ENCODE measurements at places on chromosomes 11 and 22.

- no peak for DNase-seq
Measured at GRCh38 chr11:96130061-96130620, 206.2 kb upstream of the MTMR2 start.

DNA sequence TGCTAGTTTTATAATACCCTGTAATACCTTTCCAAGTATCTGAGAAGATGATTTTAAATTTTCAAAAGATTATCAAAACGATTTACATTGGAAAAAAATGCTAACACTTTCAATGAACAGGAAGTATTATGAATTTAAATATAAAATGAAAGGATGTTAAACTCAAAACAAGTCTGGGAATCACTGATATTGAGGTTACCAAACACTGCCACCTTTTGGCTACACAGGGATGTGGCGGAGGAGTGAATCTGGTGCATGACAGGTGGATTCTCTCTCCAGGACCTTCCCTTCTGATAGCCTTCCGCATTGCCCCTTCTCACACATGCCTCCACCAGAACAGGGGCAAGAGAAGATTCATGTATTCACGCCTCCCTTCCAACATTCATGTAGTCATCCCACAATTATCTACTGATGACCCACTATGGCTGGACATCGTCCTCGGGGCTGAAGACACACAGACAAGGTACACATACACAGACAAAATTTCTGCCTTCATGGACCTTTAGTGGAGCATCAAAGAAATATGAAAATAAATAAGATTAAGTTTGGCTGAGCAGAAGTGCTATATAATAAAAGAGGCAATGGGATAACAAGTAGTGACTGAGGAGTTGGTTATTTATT is 34.7 kb downstream of the ATG16L2 start:
- peak; percentile 56 for DNase-seq

DNA sequence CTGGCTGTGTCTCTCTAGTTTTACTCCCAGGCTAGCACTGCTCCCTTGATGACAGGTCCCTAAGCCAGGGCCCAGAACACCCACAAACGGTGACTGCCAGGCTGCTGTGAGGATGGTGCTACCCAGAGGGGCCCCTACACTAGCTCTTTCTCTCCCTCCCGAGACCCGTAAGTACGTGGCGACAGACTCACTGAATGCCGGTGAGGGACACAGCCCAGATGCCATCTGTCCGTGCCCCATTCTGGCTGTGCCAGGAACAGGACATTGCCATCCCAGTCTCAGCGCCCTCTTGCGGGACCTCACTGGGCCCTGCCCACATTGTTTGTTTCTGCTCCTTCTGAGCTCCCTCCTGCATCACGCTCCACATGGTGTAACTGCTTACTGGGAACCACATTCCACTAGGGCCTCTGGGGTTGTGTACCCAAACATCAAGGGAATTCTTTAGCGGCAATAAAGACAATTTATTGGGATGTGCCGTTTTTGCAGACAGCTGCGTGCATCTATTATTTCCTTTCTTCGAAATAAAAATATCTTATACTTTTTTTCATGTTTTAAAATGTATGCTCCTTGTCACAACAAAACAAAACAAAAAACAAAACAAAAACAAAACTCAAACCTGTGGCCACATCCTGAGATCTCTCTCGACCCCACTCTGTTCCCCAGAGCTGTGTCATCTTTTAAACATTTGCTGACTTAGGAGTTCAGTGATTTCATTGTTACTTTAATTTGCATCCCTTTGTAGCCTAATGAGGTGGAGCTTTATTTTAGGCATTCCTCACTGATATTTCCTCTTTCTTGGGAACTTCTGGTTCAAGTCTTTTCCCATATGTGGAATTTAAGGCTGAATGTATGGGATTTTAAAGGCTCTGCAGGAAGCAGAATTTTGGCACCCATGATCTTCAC is 4.4 kb upstream of the TPCN2 start:
- DNase-seq = peak; percentile 11

DNA sequence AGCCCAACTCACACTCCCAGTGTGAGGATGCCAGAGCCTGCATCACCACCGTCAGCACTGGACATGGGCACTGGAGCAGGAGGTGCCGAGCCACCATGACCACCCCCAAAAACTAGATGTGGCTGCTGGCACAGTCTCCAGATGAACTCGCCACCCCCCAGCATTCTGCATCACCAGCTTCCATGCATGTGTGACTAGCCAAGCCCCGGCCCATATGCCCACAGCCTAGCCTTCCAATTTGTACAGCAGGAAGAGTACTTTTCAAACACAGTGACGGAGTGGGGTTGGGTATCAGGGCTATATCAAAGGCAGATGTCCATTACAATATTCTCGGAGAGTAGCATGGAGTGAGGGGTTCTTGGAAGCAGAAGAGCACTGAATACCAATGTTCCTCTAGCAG is 62.9 kb downstream of the SMCO4 start:
- DNase-seq = no peak

DNA sequence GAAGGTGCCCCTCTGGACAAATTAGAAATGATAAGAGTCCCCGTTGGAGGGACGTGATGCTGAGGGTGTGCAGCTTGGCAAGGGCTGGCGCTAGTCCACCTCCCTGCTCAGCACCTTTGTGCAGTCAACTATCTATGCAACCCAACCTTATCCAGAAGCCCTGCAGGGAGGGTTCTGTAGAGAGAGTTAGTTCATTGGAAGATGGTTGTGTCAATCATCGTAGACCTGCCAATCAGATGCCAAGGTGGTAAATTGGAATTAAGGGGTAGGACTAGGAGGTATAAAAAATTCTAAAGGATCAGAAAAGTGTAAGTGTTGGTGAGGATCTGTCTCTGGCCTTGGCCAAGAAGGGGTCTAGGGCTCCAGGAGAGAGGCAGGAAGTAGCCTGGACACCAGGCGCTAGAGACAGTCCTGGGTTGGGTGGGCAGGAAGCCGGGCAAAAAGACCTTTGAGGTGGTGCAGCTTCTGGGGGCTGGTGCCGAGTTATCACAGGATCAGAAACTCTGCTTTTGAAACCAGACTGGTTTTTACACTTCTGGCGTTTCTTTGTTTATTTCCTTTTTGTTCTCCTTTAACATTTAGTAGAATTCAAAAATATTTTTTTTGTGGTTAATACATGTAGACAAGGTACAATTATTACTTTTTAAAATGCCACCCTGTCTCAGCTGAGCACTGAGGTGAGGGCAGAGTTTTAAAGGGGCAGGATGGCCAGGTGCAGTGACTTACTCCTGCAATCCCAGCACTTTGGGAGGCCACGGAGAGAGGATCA is 1.6 kb downstream of the C1QTNF6 start:
- peak; percentile 90 for DNase-seq

DNA sequence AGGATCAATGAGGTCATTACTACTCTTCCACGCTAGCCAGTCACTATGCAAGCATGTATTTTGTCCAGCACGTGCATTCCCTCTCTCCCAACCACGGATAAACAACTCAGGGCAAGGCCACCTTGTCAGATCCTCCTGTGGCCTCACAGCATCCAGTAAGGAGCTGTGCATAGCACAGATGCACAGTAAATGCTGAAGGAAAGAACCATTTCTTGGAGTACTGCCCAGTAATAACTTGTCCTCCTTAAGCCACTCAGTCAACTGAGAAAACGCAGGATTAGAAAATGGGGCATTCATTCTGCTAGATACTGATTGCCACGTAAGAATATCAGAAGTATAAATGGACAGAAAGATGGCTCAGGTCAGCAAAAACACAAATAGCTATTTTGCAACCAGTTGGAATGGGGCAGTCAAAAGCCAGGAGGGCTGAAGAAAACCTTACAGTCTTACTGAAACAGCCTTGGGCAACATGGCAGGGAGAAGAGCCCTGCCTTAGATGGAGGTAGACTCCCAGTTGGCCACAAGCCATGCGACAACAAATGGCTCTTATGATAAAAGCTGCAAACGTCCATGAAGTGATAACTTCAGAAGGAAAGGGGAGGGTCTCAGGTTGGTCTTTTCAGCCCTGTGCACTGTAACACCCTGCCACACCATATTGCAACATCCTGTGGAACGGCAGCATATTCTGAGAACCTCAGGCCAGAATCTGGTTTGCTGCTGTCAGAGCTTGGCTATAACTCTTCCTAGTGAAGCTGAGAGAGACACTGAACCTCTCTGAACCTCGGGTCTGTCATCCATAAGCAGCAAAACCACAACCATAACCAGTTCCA is 23.0 kb downstream of the PC start:
- no peak for DNase-seq

- no peak for DNase-seq
Measured at GRCh38 chr11:71372693-71373657, 75.2 kb downstream of the DHCR7 start.

DNA sequence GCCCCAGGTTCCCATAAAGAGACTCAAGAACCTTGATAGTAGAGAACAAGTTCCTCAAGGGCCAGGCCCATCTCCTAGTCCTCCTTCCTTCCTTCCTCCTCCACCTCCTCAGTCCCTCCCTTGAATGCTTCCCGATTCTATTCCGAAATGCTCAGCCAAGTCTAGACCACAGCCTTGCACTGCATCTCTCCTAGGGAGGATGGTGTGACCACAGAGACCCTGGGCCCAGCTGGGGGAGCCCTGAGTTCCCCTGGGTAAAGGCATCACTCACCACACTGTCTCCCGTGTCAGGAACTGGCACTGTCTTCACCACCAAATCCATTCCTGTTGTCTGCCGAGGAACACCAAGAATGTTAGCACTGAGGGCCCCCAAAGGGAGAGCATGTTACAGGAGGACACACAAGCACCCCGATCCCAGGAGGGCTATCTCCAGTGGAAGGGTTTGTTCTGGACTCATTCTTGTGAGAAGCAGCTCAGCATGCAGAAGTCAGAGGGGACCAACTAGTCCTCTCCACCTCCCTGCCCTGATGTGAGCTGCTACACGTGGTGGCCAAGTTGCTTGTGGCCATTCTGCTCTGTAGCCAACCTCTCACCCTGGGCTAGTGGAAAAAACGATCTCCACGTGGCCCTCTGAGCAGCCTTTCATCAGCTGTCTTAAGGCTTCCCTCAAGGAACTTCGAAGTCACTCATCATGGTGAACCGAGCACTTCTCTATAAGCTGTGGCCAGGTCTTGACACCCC is 8.7 kb downstream of the IFT27 start:
- DNase-seq = no peak

GRCh38 chr22:50417411-50418210 is 57.2 kb downstream of the SBF1 start:
- no peak for DNase-seq

GRCh38 chr11:34300026-34300925 is 57.5 kb downstream of the ABTB2 start:
- DNase-seq = no peak

- DNase-seq = peak; percentile 54
Measured at GRCh38 chr22:38228873-38229740, 27.3 kb downstream of the MAFF start.

- no peak for DNase-seq
Measured at GRCh38 chr22:19724927-19725661, 1.8 kb downstream of the GP1BB start.

DNA sequence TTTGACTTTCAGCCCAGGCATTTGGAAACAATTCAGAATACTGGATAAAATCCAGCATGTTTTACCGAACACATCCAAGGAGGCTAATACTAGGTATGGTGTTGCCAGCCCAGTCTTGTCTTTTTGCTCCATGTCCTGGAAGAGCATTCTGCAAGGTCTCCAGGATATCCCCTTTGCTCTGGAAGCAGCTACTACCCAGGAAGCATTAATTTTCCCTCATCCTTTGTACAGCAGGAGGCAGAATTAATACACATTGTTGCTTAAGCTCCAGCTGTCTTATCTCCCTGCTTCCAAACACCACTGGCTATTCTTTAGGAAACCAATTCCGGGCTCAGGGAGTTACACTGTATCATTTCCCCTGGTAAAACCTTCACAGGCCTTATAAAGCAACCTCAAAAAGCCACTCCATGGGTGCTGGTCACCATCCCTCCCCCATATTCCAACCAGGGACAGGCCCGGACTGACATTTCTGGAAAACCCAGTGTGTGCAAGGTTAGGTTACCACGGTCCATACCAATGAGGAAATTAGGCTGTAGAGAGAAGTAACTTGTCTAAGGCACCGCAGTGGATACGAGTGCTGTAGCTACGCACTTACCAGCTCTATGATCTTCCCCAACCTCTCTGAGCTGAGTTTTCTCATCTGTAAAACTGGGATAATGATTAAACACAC is 1.5 kb upstream of the UBASH3B start:
- DNase-seq = no peak

DNA sequence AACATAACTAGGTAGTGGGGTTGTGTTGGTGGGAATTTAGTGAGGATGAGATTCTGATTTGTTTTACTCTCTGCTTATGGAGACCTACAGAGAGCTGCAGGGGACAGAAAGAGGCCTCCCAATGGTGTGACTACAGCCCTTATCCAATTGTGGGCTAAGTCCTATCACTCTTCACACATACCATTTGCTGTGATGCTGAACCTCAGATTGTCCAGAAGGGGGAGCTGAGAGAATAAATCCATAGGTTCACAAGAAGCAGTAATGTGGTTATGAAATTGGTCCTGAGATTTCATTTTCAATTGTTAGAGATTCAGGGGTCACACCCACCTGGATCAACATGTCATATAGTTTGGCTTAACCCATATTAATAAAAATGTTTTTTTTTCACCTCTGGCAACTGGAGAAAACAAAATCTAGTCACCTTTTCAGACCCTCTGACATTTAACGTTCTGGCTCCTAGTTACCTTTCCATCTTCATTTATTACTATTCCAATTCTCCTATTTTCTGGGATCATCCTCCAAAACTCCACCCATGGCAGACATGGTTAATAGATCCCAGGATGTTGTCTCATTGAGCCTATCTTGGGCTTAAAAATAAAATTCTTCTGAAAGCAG is 53.3 kb upstream of the PTPN5 start:
- peak; percentile 11 for DNase-seq

- no peak for DNase-seq
Measured at GRCh38 chr11:129911298-129911697, 15.9 kb upstream of the NFRKB start.

- DNase-seq = no peak
Measured at GRCh38 chr11:46247090-46247489, 30.4 kb upstream of the CREB3L1 start.

DNA sequence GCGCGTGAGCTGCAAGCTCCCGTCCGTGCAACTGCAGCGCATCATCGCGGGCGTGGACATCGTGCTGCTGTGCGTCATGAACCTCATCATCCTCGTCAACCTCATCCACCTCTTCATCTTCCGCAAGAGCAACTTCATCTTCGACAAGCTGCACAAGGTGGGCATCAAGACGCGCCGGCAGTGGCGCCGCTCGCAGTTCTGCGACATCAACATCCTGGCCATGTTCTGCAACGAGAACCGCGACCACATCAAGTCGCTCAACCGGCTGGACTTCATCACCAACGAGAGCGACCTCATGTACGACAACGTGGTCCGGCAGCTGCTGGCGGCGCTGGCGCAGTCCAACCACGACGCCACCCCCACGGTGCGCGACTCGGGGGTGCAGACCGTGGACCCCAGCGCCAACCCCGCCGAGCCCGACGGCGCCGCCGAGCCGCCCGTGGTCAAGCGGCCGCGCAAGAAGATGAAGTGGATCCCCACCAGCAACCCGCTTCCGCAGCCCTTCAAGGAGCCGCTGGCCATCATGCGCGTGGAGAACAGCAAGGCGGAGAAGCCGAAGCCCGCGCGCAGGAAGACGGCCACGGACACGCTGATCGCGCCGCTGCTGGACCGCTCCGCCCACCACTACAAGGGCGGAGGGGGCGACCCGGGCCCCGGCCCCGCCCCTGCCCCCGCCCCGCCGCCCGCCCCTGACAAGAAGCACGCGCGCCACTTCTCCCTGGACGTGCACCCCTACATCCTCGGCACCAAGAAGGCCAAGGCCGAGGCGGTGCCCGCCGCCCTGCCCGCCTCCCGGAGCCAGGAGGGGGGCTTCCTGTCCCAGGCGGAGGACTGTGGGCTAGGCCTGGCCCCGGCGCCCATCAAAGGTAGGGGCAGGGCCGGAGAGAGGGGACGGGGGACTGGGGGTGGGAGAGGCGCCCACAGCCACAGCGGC is 7.3 kb downstream of the PANX2 start:
- no peak for DNase-seq

All from CD4-positive, alpha-beta T cell treated with Interleukin-4 for 4 hours (primary cell).